ENCODE measurements at places on chromosomes 1 and 21. TPM values are rescaled to one million over a fixed set of nuclear protein-coding genes. Genes with fewer than 3 reads are reported as not detected.
A peak's percentile ranks its signal among the peaks of the same experiment; 100 is the strongest.

DNA sequence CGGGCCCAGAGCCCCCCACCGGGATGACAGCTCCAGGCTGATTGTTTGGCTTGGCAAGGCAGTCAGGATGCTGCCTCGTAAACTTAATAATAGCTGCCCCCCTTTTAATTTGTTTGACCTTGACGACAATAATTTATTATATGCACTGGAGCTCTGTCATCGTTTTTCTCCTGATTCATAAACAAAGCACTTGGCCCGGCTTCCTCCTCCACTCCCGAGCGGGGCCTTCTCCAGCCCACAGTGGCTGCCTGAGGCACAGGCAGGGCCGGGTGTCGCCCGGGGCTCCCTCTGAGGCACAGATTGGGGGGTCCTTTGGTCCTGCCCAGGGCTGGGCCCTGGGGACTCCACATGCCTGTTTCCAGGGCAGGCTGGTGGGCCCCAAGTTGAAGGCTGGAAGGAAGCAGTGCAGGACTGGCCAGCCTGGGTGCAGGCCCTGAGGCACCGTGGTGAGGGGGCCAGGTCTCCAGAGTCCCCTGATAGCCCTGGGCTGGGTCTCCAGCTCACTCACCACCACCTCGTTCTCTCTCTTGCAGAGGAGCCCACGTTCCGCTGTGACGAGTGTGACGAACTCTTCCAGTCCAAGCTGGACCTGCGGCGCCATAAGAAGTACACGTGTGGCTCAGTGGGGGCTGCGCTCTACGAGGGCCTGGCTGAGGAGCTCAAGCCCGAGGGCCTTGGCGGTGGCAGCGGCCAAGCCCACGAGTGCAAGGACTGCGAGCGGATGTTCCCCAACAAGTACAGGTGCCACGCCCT, 52.0 kb upstream of the ARHGEF16 start:
- DNase-seq, result no peak

DNA sequence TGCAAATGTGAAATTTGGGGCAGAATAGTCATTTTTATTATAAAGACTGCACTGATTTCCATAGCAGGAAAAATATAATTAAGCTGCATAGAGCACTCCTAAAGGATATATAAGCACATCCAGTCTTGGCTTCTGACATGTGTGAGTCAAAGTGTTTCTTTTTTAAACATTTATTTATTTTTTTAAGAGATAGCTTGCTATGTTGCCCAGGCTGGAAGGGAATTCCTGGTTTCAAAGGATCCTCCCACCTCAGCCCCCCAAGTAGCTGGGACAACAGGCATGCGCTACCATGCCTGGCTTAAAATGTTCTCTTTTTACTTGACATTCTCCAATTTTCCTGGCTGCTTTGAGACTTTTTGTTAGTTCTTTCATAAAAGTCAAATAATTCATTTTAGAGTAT, 126.1 kb downstream of the HMCN1 start:
- DNase-seq, result no peak

DNA sequence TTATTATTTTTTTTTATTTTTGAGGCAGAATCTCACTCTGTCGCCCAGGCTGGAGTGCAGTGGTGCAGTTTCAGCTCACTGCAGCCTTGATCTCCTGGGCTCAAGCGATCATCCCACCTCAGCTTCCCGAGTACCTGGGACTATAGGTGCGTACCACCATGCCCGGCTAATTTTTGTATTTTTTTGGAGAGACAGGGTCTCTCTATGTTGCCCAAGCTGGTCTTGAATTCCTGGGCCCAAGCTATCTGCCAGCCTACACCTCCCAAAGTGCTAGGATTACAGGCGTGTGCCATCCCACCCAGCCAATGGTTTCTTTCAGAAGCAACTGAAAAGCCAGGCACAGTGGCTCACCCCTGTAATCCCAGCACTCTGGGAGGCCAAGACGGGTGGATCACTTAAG, 2.3 kb downstream of the KRTCAP2 start:
- DNase-seq, result peak; percentile 9

- no peak for DNase-seq
Observed at GRCh38 chr1:185008838-185009237, 34.5 kb upstream of the NIBAN1 start.

- no peak for DNase-seq
Observed at GRCh38 chr1:36908096-36908495, 126.2 kb downstream of the GRIK3 start.

DNA sequence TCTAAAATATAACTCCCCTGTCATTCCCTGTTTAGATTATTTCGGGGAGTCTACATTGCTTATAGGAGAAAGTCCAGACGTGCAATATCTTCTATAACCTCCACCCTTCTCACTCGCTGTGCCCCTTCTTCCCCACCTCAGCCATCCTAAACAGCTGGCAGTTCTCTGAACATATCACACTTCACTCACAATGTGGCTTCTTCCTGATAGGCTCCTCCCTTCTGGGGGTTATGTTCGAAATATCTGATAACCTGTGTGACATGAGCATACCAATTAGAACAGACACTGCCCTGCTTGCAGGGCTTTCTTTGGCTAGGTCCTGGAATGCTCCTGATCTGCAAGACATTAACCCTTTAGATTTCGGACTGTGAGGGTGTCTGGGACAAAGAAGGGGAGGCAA, 274.6 kb downstream of the NFIA start:
- no peak for DNase-seq

GRCh38 chr1:153608742-153609584, 4.0 kb downstream of the S100A16 start:
- DNase-seq, result peak; percentile 94

DNA sequence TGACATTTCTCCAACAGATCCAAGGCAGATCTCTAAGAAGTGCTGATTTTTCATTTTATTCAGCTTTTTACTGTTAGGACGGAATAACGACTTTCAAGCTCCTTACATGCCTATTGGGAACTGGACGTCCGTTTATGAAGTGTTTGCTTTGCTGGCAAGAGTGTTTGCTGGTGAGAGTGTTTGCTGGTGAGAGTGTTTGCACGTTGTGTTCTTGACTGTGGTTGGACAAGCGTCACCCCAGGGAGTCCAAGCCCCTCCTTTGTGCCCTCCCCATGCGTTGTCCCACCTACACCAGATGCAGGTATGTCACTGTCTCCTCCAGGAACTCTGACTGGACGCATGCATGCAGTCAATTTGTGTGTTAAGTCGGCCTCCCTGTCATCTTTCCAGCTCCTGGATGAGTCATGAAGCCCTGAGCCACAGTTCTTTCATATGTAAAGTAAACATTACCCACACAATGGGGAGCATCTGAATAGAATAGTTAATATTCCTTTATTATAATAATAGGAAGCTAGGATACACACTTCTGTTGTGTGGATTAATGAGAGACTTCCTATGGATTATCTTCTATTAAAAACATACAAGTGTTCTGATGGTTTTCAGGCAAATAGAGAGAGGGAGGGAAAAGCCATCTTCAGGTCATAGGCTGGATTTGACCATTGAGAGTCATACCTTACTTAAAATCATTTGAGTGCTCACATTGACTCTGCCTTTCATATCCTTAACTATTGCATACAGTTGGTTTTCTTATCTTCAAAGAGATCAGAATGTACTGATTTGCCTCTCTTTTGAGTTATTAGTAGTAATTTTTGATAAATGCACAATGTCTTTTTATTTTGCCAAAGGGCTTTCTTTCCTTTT, 119.2 kb downstream of the GALNT2 start:
- DNase-seq, result peak; percentile 86

- no peak for DNase-seq
Observed at GRCh38 chr1:236156512-236157208, 14.3 kb downstream of the GPR137B start.

DNA sequence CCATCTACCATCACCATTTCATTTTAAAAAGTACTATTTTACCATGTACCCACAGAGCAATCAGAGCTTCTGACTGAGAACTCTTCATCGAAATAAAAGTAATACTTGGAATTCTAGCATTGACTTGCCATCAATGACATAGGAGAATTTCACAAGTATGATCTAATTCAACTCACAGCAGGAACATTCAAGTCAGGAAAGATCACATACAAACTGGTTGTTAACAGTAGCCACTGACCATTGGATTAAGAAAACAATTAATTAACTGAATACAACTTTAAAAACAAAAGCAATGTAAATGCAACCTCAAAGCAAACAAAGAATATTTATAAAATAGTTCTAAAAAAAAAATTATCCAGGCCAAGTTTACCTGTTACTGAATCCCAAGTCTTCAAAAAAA, 18.8 kb downstream of the RNF115 start:
- no peak for DNase-seq

DNA sequence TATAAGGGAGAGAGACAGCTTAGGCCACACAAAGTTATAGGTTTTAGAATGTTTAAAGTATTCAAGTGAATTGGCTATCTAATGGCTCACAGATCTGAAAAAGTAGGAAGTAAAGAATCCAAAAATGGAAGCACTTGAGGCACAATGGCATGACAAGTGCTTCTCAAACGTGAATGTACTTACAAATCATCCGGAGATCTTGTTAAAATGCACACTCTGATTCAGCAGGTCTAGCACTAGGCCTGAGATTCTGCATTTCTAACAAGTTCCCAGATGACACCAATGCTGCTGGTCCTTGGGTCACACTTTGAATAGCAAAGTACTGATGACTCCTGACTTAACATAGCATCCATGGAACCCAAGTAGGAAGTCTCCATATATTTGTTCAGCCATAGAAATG, 20.9 kb upstream of the AGL start:
- DNase-seq, result no peak

DNA sequence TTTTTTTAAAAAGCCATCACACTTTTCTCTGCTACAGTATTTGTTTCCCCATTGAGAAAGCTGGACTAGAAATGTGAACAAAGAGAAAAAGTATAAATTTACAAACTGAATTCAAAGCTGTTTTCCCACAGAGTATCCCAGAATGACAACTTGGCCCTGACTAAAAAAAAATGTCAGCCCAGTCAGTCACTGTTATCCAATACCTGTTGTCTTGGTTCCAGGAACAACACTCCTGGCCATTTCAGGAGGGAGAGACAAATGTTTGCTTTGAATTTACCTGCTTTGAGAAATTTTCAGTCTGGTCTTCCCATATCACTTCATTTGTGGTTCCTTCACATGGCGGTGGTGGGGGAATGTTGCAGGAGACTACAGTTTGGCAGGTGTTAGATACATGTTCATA, 46.2 kb downstream of the COLGALT2 start:
- DNase-seq, result no peak

GRCh38 chr1:204574016-204574864, 58.0 kb downstream of the MDM4 start:
- no peak for DNase-seq

DNA sequence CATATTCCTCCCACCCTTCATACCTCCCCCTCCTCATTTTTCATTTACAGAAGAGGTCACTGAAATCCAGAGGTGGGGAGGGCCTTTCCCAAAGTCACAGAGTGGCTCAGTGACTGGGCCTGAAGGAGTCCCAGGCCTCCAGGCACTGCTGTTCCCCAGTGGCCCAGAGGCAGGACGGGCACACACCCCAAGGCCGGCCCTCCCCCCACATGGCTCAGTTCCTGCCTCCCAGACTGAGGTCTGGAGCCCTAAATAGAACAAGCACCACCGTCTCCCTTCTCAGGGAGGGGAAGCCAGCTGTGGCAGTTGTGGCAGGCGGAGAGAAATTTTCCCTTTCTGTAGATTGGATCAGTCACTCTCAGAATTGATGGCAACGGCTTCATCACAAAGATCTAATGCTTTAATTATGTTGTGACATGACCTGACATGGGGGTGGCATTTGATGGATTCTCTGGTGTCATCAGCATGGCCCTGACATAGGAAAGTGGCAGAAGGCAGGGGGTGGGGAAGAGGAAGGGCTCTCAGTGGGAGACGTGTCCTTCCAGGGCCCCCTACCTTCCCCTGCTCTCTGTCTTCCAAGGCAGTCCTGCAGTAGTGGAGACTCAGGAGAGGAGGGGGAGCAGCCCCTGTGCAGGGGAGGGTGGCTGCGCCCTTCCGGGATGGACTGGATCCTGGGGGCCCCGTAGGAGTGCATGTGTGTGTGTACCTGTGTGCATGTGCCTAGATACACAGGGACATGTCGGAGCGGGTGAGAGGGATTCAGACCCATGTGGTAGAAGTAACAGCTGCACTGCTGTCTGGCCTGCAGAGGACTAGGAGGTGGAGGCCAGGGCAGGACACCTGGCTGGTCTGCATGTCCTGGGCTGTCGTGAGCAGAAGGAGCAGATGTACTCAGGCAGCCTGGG, 41.2 kb upstream of the FOXO6 start:
- no peak for DNase-seq

Gene LRRC3
- 2.7 TPM for total RNA-seq

Gene DUSP23
- 50.4 TPM for total RNA-seq

Gene PCP4L1
- 1.4 TPM for total RNA-seq

Gene HLX
- total RNA-seq, result 6.2 TPM

Gene PRAMEF5
- total RNA-seq, result not detected

Gene PLPPR5
- not detected for total RNA-seq

Gene PADI1
- total RNA-seq, result 0.47 TPM

All from colonic mucosa (tissue), 4 donors.